ENCODE measurements at places on chromosomes 12 and 14.

DNA sequence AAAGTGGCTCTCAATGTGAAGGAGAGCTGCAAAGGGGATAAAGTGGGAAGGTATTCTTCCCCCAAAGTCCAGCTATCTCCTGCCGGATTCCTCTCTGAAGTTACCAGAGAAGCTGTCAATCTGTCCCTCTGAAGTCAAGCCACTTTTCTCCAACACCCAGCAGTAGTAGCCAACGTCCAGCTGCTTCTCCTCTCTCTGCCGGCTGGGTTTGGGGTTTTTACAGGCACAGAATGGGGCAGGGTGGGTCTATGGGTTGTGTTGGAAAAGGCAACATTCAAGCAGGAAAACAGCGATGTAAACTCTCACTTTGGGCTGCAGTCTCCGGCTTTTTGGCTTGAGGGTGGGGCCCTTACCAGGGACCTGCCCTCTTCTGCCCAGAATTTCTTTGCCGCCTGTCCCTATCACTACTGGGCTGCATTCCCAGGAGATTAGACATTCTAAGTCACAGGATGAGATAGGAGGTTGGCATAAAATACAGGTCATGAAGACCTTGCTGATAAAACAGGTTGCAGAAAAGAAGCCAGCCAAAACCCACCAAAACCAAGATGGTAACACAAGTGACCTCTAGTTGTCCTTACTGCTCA is 16.3 kb downstream of the CAPZA3 start:
- DNase-seq: no peak

DNA sequence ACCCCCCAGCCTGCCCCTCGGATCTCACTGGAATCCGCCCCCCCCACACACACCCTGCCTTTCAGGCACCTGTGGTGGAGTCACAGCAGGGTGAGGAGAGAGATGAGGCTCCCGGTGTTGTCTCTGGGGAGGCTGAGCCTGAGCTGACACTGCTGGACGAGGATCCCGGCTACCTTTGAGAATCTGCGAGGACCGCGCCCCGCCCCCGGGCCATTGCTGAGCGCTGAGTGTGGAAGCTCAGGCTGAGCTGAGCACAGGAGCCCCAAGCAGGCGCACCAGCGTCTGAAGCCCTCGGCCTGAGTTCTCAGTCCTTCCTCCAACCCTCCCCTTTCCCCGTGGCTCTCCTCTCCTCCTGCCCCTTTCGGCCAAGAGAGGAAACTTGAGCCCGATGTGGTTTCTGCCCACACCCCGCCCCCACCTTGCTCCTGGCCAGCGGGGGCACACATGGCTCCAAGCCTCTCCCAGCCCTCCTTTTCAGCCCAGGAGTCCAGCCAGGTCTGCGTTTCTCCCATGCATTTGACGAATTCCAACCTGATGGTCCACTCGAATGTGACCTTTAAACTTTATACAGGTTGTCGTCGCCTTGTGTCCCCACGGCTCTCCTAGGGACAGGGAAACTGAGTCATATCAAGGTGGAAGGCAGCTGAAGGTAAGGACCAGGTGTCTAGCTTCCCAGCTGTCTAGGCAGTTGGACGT is at the start of gene NFE2:
NFE2 (minus strand) TSS at position 284 of the 696 bp plus-strand sequence. CDS start 5,767 bp downstream, outside the sequence.
- DNase-seq: no peak

- no peak for DNase-seq
Measured at GRCh38 chr14:22560662-22561365, 28.2 kb downstream of the DAD1 start.

- DNase-seq: no peak
Measured at GRCh38 chr12:599756-600155, 63.5 kb downstream of the NINJ2 start.

- no peak for DNase-seq
Measured at GRCh38 chr14:34322940-34323418, 139.1 kb downstream of the SPTSSA start.

DNA sequence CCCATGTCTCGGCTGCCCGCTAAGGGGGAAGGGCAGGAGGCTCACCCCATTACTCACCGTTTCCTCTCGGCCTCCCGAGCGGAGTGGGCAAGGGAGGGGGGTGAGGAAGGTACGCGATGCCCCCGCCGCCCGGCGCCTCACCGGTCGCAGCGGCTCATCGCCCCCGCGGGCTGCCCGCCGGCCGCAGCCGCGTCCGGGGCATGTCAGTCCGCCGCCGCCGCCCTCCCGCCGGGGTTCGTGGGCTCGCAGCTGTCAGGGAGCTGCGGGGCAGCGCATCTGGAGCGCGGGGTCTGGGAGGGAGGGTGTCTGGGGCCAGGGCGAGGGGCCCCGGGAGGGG is 461 bp downstream of the SLC8A3 start:
- no peak for DNase-seq

DNA sequence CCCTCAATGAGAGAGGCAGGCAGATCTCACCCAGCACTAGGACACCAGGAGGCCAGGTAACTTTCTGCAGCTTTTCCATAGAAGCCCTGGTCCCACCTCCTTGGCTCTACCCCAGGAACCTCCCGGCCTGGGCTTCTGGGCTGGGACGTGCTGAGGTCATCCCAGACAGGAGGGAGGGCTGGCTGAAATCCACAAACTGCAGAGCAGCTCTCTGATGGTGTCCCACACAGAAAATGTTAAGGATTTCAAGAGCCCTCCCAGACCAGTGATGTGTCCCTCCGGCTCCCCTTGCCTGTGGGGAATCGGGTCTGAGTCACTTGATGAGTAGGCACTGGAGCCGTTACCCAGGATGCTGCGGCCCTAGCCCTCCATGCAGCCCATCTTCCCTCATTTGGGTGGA is 124.1 kb downstream of the ESRRB start:
- DNase-seq: peak; percentile 14

DNA sequence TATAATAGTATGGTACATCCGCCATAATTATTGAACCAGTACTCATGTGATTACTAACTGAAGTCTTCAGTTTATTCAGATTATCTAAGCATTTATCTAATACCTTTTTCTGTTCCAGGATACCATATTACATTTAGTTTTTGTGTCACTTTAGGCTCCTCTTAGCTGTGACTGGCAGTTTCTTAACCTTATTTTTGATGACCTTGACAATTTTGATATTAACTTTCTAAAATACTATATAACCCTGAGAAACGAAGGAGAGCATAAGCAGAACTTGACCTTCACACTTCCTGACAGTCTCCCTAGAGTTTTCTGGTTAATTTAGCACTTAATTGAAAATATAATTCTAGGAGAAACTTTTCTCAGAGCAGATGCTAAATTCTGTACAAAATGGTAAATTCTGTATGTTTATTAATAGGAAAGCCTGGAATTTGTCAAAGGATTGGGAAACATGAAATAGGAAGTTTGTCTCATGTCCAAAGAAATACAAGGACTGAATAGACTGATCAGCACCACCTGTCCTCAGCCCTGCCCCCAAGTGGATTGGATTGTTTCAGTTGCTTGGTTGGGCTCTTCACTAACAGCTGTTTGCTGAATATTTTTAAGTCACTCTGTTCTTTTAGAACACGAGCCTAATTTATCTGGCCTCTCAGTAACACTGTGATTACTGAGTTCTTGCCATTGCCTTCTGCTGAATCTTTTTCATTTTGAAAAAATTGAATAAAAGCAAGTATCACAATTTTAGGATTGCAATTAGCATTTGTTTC is 6.0 kb downstream of the BICDL1 start:
- DNase-seq: no peak

DNA sequence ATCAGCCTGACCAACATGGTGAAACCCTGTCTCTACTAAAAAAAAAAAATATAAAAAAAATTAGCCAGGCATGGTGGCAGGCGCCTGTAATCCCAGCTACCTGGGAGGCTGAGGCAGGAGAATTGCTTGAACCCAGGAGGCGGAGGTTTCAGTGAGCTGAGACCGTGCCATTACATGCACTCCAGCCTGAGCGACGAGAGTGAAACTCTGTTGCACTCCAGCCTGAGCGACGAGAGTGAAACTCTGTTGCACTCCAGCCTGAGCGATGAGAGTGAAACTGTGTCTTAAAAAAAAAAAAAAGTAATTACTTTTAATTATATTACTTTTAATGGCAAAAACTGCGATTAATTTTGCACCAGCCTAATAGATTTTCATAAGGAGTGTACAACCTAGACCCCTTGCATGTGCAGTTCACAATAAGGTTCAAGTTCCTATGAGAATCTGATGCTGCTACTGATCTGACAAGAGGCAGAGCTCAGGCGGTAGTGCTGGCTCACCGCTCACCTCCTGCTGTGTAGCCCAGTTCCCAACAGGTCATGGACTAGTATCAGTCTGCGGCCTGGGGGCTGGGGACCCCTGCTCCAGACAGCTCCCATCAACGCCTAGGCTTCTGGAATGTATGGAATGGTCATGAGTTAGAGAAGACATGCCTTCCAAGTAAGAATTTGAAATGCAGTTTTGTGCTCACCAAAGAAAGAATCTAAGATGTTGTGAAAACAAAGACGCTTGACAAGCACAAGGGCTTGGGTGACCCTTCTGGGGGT is 10.1 kb downstream of the LTB4R start:
- no peak for DNase-seq

GRCh38 chr12:100258127-100258526 is 8.8 kb downstream of the DEPDC4 start:
- no peak for DNase-seq

DNA sequence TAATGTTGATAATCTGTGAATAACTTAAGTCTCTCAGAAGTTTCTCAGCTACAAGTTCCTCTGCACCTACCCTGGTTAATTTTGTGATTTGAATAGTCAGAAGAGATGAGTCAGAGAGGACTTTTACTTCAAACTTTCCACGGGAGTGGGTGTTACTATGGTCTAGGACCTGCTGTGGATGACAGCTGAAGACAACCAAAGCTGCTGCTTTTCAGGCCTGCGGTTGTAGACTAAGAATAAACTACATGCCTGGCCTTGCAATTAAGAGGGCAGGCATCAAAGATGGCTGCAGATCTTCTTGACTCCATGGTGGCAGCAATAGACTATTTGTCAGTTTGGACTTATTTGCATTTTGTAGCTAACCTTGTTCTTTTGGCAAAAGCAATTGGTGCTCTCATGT is 227.1 kb upstream of the KRR1 start:
- no peak for DNase-seq

DNA sequence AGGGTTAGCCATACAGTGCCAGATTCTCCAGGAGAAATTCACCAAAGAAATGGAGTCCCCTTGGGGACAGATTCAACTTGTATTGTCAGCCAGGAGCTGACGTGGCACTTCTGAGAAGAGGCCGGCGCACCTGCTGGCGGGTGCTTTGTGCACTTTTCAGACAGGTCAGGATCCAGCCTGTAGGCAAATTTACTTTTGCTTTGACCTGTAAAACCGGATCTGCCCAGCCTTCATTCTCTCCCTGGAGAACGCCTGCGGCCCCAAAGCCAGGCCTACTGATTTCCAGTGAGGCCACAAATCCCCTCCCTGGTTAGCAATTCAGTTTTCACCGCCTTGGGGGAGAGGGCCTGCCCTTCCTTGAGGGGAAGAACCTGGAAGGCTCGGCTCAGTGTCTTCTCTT is 17.4 kb downstream of the P2RX4 start:
- no peak for DNase-seq

DNA sequence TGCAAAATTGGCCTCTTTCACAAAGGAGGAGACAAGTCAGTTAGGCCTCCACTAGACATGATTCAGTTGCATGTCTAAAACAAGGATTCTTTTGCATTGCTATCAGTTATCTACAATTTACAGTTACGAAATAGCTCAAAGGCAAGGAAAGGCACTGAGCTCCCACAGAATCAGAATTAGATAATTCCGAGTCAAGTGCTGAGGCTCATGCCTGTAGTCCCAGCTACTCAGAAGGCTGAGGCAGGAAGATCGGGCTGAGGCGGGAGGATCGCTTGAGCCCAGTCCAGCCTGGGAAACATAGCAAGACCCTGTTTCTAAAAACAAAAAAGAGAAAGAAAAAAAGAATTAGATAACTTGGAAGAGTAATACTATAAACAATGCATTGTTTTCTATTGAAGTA is 12.3 kb upstream of the RTRAF start:
- no peak for DNase-seq
